ENCODE measurements at places on chromosomes 13 and 19.

DNA sequence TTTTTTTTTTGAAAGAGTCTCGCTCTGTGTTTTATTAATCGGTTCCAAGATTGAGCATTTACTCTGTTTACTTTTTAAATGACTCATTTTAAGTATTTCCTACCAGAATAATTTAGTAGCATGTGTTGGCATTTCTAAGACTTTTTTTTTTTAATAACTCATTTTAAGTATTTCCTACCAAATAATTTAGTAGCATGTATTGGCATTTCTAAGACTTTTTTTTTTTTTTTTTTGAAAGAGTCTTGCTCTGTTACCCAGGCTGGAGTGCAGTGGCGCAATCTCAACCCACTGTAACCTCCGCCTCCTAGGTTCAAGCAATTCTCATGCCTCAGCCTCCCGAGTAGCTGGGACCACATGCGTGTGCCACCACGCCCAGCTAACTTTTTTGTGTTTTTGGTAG, 13.1 kb downstream of the SETDB2 start:
- no peak for DNase-seq

DNA sequence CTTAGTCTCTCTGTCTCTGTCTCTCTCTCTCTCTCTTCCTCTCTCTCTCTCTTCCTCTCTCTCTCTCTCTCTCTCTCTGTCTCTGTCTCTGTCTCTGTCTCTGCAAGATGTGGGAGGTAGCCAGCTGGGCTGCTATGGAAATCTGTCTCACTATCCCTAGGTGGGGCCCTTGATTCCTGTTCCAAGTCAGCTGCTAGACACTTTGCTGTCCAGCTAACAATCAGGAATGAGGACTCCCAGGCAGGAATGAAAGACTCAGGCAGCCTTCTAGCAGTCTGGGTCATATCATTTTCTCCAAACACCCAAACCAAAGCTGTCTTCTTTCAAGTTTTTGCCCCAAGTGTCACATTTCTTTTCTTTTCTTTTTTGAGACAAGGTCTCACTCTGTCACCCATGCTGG, 23.2 kb downstream of the CATSPERD start:
- DNase-seq = no peak

DNA sequence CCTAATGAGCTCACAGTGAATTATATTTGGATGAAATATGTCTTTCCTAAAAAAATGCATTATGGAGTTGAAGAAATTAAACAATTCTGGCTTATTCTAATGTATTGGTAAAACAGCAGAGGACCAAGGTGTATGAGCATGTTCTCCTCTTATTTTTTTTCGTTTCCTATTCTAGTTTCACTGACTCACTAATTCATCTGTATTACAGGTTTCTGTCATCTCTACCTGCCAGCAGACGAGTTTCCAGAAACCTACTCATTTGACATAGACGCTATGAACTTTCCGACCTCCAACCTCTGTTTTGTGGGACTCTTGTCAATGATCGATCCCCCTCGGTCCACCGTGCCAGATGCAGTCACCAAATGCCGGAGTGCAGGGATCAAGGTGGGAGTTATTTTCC, 20.3 kb downstream of the ATP12A start:
- no peak for DNase-seq

GRCh38 chr13:44218501-44219240, 155.0 kb upstream of the SERP2 start:
- no peak for DNase-seq

- DNase-seq = no peak
Observed at GRCh38 chr13:79483086-79483706, 2.2 kb downstream of the NDFIP2 start.

- DNase-seq = no peak
Observed at GRCh38 chr13:60026286-60026685, 137.4 kb downstream of the DIAPH3 start.

GRCh38 chr13:40549500-40550094, 116.8 kb downstream of the FOXO1 start:
- DNase-seq = no peak

DNA sequence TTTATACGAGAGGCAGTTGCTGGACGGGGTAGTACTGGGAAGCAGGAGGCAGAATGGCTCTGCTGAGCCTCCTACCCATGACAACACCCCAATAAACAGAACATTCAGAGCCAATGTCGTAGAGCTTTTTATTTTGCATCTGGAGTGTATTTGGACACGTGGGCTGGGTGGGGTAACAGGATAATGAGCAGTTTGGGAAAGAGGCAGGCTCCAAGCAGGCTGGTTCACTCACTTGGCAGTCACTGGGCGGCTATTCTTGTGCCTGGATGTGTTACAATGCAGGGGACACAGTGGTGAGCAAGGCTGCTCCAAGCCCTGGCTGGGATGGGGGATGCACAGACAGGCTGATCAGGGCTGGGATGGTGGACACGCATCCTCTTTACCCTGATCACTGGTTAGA, 9.5 kb downstream of the ACTMAP start:
- peak; percentile 76 for DNase-seq

GRCh38 chr13:100470866-100471505, 117.6 kb downstream of the GGACT start:
- no peak for DNase-seq

DNA sequence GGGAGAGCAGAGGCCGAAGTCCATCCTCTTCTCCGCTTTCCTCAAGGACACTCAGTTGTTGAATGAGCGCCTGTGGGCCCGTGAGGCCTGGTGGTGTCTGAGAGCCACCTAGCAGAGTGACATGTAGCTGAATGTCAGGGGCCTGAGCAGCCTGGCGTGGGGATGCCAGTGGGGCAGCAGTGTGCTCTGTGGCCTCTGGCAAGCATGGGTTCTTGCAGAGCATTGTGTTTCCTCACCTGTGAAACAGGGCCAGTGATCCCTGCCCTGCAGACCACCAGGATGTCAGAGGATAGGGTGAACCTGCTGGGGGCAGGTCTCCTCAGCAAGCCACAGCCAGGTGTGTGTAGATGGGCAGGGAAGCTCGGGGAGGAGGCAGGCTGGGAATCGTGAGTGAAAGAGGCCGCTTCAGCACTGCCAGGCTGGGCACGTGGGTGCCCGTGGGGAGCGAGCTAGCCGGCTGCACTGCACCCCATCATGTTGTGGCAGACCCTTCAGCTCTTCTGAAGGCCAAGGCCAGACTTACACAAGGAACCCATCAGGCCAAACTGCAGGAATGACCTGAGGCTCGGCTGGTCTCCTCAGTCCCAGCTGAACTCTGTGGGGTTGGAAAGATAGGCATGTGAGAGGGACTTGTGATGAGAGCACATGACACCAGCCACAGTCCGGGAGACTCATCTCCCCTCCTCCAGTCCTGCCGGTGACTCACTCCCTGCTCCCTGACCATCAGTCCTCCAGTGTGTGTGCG, 5.0 kb downstream of the PPP1R37 start:
- no peak for DNase-seq

DNA sequence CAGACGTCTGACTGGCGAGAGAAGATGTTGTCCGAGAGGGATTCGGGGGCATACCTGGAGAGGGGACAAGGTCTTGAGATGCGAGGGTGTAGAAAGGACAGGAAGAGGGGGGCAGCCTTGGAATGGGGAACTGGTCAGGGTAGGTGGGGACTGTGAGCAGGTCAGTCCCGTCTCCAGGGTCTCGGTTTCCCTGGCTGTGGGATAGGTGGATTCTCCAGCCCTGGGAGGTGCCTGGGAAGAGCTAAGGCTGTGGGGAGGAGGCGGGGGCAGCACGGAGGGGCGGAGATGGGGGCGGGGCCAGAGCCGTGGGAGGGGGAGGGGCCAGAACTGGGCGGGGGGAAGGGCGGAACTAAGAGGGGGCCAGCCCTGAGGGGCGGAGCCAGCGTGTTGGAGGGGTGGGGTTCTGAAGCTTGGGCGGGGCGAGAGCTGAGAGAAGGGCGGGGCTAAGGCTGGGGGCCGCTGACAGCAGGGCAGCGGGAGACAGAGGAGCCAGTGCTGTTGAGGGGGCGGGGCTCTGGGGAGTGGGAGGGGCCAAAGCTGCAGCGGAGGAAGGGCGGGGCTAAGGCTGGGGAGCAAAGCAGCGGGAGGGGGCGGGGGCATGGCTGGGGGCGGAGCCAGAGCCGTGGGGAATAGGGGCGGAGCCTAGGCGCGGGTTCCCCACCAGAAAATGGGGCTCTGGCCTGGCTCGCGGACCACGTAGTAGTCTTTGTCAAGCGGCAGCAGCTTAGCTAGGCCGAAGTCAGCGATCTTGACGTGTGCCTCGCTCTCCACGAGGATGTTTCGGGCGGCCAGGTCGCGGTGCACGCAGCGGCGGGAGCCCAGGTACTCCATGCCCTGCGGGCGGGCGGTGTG, 9.5 kb upstream of the INSL3 start:
- DNase-seq = peak; percentile 84

GRCh38 chr13:43728421-43728820, 58.4 kb downstream of the ENOX1 start:
- no peak for DNase-seq

DNA sequence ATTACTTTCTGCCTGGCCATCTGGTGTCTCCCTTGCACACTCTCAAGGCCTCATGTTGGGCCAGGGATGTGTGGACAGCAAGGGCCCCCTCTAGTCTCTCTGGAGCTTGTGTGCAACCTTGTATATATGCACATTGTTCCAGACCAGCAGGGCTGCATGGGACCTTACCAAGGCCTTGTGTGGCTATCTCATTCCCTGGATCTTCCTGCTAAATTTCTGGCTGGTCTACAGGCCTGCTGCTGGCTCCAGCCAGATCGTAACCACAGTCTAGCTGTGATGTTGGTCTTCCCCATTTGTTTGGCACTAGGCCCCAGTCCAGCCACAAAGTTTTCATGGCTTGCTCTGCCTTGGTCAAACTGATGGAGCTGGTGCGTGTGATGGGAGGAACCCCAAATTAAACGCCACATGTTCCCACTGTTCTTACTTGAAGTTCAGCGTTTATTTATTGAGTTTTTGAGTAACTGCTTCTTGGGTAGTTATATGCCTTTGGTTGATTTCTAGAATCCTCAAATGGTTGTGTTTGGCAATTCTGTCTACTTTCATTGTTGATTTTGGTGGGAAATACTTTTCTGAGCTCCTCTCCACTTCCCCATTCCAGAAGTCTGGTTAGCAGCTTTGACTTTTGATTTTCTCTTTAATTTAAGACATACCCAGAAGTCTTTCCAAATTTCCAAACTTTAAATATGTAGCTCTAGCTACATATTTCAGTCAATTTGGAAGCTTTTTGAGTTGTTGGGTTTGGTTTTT, 56.4 kb downstream of the SIPA1L3 start:
- no peak for DNase-seq

DNA sequence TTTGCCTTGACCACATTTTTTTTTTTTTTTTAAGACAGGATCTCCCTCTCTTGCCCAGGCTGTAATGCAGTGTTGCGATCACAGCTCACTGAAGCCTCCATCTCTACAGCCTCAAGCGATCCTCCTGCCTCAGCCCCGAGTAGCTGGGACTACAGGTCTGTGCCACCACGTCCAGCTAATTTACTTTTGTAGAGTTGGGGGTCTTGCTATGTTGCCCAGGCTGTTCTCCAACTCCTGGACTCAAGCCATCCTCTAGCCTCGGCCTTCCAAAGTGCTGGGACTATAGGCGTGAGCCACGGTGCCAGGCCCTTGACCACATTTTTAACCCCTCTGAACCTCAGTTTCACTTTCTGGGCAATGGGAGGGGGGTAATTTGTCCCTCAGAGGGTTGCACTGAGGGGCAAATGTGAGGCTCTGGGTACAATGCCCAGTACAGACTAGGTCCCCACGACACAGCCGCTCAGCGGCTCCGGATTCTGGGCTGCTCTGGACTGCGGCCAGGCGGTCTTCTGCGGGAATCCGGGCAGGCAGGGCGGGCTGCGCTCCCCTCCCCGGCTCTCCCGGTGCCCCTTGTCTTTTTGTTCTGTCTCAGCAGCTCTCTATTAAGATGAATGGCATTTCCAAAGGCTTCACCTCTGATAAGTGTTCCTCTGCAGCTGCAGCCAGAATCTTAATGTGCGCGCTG, 3.8 kb upstream of the ALOX5AP start:
- DNase-seq = peak; percentile 36

DNA sequence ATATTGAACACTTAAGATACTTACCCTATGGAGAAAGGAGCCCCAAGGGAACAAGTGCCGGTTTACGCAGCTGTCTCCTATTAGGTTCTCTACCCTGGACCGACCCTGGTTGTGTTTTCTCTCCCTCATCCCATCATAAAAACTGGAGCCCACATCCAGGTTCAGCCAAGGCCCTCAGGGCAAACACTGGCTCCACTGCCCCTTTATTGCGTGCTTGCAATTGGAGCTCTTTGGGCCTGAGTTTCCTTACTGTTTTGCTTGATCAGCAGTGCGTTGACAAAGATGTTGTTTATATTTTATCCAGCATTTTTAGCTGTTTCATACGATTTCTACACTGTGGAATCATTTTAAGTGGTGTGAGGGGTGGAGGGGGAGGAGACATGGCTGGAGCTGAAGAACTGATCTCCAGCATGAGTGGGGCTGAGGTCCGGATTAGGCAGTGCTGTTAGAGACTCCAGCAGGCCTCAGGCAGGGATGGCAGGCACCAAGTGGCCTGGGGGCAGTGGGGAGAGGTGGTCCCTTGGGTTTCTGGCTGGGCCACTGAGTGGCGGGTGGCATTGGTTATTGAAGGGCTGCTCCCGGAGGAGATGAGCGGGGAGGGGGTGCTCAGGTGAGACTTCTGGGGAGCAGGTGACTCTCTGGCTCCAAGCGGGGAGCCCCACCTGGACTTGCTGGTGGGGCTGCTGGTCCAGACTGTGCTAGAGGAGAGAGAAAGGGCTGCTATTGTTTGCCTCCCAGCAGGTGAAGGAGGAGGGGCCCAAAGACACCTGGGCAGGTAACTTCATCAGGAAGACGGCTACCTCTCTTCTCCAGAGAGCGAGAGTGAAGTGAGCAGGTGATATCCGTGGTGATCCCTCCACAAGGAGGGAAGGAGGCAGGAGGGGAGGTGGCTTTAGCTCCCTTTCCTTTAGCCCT, 62.4 kb upstream of the RNF113B start:
- no peak for DNase-seq

DNA sequence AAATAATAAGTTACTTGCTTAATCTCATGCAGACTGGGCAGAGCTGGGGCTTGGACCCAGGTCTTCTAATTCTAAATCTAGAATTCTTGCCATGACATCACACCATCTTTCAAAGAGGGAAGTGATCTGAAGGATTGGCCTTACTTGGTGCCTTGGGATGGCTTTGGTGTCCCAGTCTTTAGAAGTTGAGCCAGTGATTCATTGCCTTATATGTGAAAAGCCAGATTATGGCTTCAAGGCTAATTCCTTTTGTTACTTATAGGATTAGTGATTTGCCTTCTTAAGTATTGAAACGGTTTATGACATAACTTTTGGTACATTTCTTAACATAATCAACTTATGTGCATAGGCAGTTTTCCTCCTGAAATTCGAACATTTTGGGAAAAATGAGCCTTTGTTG, 14.9 kb downstream of the COG3 start:
- no peak for DNase-seq

DNA sequence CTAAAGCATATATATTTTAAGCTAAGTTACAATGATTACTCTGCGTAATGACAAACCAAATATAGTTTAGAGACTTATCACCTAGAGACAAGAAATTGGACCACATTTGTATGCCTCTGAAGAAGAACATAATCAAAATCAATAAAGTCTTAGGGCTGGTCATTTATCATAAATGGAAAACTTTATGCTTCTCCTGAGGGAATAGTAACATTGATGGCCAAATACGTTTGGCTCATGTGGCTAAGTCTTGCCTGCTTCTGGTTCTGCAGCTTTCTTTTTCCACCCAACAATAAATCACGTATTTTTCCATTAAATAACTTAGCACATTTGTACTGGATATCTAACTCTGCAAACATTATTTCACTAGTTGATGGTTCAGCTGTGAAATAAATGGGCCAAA, 458.4 kb downstream of the SLITRK1 start:
- DNase-seq = no peak

Data from left forelimb (tissue), 1 donor.